ENCODE measurements at places on chromosomes 1 and 21.
A peak's percentile ranks its signal among the peaks of the same experiment; 100 is the strongest.

- DNase-seq, result no peak
Observed at GRCh38 chr1:95650631-95651030, 416.6 kb downstream of the RWDD3 start.

GRCh38 chr1:3780901-3781300, 8.4 kb downstream of the SMIM1 start:
- no peak for DNase-seq

DNA sequence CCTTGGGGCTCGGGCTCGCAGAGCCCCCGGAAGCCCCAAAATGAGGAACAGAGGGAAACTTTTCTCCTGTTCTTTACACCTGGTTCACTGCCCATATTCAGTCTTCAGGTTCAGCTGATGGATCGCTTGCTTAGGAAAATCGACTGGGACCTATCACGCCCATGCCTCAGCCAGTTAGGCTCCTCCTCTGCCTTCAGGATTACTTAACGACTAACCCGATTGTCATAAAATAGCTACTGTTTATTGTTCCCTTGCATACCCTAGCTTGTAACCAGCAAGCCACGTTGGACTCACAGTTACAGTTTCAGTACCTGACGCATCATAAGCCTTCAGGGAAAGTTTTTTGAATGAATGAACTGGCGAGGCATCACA, 692 bp downstream of the TARDBP start:
- no peak for DNase-seq

GRCh38 chr21:39466584-39466983, 14.8 kb downstream of the SH3BGR start:
- DNase-seq, result no peak

- DNase-seq, result peak; percentile 62
Observed at GRCh38 chr1:153465811-153466636, 5.6 kb upstream of the S100A7 start.

DNA sequence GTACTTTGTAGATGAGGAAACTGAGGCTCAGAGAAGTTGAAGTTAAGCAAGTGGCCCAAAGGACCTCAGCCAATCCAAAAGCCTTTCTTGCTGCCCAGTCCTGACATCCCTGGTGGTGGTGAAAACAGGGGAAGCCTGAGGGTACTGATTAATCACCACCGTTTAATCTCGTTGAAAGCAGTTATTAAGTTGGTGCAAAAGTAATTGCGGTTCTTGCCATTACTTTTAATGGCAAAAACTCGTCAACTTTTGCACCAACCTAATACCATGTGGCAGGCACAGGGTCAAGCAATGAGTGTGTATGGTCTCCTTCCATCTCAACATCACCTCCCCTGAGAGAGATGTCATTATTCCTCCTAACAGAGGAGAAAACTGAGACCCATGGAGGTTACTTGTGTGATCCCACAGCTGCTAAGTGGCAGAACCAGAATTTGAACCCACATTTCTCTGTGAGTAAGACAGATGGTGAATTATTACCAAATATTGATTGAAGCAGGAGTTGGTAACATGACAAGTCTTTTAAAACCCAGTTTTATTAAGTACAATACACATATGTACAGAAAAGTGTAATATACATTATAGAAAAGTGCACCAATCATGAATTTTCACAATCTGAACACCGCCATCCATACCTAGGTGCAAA, 39.4 kb upstream of the GRHL3 start:
- no peak for DNase-seq

- no peak for DNase-seq
Observed at GRCh38 chr1:83547901-83548300, 451.0 kb downstream of the TTLL7 start.

GRCh38 chr1:234710936-234711724, 101.2 kb upstream of the IRF2BP2 start:
- no peak for DNase-seq

- no peak for DNase-seq
Observed at GRCh38 chr1:196449460-196449859, 158.8 kb downstream of the KCNT2 start.

GRCh38 chr1:87117761-87118368, 203.4 kb downstream of the HS2ST1 start:
- DNase-seq, result no peak

- DNase-seq, result no peak
Observed at GRCh38 chr1:52348704-52349300, 17.2 kb downstream of the CC2D1B start.

- DNase-seq, result no peak
Observed at GRCh38 chr1:179187043-179187442, 42.4 kb downstream of the ABL2 start.

DNA sequence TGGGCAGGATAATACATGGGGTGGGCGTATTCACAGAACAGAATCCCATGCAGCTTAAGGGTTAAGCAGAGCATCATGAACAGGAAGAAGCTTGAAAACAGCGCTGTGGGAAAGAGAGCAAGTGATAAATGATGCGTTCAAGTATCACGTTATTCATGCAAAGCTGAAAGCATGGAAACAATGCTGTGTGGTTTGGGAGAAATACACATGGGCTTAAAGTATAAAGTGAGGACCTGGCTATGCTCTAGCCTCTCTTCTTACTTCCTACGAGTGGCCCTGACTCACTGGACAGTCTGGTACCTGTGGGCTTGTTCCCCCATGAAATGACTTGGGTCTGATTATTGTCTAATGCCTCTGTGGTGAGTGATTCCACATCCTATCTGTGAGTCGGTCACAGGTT, 25.7 kb downstream of the TMPRSS2 start:
- DNase-seq, result no peak

DNA sequence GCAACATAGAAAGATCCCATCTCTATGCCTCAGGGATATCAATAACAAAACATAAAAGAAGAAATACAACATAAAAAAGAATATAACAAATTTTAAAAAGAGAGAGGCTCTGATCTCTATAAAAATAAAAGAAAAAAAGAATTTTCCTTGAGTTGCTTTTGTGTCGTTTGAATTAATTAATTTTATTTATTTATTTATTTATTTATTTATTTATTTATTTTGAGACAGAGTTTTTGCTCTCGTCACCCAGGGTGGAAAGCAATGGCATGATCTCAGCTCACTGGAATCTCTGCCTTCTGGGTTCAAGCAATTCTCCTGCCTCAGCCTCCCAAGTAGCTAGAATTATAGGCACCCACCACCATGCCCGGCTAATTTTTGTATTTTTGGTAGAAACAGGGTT, 8.5 kb downstream of the F11R start:
- DNase-seq, result no peak

- DNase-seq, result no peak
Observed at GRCh38 chr1:16205891-16206546, 6.4 kb downstream of the ARHGEF19 start.

GRCh38 chr21:25983745-25984144, 186.8 kb downstream of the APP start:
- DNase-seq, result no peak

GRCh38 chr1:58149271-58149812, 397.2 kb downstream of the OMA1 start:
- DNase-seq, result no peak

- DNase-seq, result no peak
Observed at GRCh38 chr1:185917646-185918045, 183.5 kb downstream of the HMCN1 start.

DNA sequence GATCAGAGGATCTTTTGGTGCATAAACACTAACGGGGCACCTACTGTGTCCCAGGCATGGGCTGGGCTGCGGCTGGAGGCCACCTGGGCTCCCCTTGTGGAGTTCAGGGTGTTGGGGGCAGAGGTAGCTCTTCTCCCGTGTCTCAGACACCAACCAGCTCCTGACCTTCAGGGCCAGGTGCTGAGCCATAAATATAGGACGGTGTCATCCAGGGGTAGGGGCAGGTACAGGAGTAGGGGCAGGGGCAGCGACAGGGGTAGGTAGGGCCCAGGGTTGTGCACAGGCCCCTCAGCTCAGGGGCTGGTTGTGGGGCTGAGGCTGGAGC, 18.0 kb upstream of the LRRC3 start:
- no peak for DNase-seq

- DNase-seq, result peak; percentile 22
Observed at GRCh38 chr1:186304982-186305949, 69.8 kb downstream of the TPR start.

GRCh38 chr1:59354709-59355337, 57.9 kb downstream of the FGGY start:
- no peak for DNase-seq

GRCh38 chr1:33025180-33025569, 11.5 kb downstream of the AK2 start:
- DNase-seq, result no peak

DNA sequence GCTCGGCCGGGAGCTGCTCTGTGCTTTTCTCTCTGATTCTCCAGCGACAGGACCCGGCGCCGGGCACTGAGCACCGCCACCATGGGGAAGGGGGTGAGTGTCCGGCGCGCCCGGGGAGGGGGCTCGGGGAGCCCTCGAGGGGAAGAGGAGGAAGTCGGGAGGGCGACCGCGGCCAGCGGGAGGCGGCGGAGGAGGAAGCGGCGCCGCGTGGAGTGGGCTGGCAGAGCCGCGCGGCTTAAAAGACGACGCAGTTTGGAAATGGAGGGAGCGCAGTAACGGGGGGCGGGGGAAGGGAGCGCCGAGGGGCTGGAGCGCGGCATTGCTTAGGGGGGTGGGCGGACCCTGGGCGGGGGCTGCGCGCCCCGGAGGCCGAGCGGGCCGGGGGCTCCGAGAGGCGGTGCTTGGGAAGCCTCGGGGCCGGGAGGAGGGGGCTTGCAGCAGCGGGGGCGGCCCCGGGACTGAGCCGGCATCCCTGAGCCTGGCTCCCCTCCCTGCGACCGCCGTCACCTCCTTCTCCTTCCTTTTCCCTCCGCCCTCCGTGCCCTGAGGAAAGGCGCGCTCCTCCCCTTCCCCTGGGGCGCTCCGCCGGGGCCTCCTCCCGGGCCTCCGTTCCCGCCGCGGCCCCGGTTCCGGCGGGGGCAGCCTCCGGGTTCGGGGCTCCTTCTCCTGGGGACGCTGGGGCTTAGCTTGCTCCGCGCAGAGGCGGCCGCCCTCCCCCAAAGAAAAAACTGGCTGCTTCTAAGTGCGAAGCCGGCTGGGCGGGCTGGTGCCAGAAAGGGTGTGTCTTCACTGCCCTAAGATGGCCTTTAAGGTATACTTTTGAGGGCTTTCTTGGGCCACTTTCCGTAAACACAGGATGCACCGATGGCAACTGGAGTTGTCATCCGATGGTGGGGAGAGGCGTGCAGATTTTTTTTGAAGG, 648 bp downstream of the ATP1A1 start:
- no peak for DNase-seq

DNA sequence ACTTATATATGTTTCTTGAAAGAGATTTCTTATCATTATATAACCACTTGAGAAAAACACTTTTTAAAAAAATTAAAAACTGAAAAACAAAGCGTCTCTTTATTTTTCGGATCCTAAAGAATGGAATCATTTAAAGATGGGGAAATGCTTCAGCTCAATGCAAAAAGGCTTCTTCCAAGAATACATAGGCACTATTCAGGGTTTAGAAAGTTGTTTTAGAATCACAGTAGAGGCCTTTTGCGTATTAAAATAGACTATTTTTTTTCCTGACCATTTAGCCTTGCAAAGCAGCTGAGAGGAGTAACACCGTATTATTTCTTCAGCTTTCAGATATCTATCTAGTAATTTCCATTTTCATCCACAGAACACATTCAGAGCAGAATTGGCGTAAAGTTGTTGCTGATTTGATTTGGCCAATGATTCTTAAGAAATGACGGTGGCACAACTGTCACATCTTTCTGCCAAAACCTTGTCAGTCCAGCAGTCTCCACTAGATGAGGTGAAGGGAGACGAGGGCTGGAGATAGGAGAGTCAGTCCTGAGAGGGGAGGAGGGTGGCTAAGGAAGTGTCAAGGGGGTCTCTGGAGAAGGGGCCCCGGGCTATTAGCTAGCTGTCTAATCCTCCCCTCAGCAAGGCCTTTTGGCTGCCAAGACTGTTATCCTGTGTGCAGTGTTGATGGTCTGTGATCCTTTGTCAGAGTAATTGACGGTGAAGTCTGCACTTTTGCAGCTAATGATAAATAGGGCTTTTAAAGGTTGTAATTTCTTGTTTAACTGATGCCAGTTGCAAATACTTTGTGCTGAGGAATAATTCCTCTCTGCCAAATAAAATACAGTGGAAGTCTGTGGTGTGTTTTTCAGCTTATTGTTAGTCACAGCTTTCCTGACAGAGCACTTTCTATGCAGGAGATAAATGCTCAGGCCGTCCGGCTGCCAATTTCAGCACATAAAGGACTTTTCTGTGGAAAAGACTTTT, 34.7 kb downstream of the PRRX1 start:
- no peak for DNase-seq

GRCh38 chr1:155339515-155340097, 18.9 kb downstream of the RUSC1 start:
- DNase-seq, result no peak

DNA sequence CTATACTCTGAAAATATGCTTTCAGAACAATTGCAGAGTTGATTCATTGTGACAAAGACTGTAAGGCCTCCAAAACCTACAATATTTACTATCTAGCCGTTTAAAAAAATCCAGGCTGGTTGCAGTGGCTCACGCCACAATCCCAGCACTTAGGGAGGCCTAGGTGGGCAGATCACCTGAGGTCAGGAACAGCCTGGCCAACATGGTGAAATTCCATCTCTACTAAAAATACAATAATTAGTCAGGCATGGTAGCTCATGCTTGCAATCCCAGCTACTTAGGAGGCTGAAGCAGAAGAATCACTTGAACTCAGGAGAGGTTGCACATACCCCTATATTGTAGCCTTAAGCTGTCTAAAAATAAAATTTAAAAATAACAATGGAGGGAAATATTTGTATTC, 5.3 kb upstream of the TFF2 start:
- no peak for DNase-seq

DNA sequence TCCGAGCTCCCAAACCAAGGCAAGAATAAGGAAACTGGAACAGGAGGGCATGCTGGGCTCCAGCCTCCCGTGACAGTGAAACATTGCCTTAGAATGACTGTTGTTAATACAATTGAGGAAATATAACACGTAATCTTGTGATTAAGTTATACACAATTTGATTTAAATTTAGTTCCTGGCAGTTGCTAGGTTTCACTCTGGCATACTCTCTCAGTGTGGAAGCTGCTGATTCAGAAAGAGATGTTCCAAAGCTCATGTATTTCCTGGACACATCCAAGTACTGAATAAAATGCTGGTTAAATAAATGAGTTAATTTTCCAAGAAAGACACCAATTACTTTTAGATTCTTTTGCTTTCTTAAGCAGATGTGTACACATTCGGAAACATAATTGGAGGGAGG, 176.1 kb downstream of the GRIK1 start:
- DNase-seq, result no peak
